ENCODE measurements at places on chromosomes 11 and 22.

DNA sequence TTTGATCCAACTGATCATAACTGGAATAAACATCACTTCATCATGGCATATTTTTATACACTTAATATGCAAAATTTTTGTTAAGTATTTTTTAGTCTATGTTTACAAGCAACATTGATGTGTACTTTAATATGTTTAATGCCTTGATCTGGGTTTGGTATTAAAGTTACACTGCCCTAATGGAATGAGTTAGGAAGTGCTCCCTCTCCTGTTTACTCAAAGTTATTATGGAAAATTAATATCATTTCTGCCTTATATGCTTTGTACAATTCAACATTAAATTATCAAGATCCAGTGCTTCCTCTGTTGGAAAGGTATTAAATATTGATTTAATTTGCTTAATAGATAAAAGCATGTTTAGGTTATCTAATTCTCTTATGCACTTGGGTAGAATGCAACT is 927.3 kb upstream of the RAG2 start:
- DNase-seq = no peak

DNA sequence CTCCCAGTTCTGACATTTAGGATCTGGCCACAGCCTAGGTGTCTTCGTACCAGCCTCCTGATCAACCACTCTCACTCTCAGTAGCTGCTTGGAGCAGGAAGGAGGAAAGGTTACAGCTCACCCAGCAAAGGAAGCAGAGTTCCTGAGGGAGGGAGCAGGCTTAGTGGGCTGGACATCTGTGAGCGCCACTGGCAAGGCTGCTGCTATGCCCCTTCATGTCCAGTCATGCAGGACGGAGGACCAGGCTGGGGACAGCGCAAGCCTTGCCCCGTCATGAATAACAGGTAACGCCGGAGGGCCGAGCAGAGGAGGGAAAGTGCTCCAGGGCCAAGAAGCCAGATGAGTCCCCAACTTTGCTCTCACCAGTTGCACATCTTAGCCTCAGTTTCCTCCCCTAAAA is 25.8 kb downstream of the TPST2 start:
- no peak for DNase-seq

GRCh38 chr11:79321263-79321662 is 119.6 kb downstream of the TENM4 start:
- no peak for DNase-seq

DNA sequence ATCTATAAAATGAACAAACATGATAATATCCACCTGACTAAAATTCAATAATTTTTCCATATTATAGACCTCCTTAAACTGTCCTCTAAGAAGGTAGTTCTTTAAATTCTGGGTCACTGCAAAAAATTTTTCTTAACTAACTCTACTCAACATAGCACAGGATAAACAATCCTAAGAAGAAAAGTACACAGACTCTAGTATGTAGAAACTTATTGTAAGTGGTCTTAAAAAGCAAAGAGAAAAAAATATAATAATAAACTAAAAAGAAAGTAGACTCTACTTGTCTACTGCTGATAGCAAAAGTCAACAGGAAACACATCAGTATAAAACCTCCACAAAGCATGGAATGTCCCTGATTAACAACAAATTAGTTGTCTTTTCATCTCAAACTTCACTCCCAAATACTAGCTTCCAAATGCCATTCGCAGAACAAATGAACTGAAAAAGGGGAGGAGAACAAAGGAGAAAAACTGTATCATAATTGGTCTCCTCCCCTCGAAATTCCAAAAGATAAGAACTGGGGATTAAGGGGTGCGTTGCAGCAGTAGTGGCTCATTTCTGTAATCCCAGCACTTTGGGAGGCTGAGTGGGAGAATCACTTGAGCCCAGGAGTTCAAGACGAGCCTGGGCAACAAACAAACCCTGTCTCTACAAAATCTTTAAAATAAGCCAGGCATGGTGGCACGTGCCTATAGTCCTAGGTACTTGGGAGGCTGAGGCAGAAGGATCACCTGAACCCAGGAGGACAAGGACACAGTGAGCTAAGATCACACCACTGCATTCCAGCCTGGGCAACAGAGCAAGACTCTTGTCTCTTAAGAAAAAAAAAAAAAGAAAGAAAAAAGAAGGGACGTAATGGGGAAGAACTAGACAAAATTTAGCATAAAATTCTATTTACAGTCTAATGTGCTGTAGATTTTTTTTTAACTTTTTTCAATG is 6.5 kb downstream of the FCHSD2 start:
- DNase-seq = no peak

DNA sequence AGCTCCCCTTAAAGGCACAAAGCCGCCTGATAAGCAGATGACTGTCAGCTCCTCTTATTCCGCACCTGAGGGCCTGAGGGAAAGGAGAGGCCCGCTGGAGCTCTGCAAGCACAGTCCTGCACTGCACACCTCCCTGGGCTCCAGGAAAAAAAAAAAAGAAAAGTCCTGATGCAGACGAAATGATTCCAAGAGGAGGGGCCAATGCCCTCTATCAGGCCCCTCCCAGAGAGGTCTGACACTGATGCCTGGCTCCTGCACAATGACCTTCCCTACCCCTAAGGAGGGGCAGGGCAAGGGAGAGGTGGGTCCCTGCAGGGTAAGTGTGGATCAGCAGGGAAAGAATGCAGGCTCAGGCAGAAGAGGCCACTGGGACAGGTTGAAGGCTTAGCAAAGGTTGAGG is 572.7 kb downstream of the SOX6 start:
- DNase-seq = no peak

DNA sequence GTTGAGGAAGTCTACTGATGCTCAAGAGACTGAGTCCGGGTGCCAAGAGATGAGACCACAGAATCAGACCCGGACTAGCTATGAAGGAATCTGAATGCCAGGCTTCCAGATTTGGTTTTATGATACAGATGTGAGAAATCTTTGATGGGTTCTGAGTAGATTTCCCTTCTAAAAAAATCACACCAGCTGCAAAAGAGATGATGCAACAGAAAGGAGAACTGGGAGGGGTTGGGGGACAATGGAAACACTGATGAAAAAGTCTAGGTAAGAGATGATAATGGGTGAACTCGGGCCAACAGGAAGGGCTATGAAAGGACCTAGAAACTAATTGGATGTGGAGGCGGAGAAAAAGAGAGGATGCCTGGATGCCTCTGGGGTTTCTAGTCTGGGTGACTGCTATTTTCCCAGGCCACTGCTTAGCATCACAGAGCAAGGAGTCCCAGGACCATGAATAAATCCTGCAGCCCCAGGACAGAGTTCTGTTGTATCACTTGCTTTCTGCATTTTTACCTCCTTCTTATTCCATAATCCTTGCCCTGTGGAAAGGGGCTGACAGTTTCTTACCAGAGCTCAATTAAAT is 115.4 kb upstream of the SEZ6L start:
- no peak for DNase-seq

DNA sequence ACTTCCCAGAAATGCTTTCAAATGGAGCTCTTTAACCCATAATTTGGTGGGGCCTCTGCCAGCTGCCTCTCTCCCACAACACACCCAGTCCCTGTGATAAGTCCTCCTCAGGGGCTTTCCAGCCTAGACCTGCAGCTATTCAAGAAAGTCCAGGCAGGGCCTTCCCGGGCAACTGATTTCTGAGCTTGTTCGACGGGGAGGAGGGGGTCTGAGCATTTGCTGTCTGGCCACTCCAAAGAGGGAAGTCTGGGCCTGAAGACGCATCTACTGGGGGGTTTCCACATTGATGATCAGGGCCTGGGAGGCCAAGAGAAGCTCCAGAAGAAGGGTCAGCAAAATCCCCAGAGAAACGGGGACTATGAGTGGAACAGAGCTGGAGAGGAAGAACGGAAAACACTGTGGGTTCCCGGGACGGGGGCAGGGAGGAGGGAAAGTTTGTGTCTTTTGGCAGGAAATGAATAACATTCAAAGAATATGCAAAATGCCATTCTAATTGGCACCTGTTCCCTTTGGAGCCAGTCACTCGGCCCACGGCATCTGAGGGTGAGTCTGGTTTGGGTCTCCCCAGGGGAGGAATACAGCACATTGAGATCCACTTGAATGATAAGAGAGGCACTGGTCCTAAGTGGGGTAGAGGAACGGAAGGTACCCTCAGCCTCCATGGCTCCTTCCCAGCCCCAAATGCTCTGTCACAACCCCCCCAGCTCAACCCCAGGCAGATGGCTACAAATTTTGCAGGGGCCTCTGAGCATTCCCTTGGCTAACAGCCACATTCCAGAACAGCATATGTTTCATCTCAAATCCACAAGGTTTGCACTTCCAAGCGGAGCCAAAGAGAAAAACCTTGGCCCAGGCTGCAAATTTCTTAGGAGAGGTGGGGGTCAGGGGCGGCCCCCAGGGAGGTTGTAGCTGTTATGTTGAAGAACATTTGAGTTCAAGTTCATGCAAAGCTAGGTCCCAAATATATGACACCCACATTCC is 72.0 kb downstream of the RPUSD4 start:
- DNase-seq = no peak

- no peak for DNase-seq
These were observed 1.6 kb downstream of the CCND1 start for GRCh38 chr11:69642549-69642912.

DNA sequence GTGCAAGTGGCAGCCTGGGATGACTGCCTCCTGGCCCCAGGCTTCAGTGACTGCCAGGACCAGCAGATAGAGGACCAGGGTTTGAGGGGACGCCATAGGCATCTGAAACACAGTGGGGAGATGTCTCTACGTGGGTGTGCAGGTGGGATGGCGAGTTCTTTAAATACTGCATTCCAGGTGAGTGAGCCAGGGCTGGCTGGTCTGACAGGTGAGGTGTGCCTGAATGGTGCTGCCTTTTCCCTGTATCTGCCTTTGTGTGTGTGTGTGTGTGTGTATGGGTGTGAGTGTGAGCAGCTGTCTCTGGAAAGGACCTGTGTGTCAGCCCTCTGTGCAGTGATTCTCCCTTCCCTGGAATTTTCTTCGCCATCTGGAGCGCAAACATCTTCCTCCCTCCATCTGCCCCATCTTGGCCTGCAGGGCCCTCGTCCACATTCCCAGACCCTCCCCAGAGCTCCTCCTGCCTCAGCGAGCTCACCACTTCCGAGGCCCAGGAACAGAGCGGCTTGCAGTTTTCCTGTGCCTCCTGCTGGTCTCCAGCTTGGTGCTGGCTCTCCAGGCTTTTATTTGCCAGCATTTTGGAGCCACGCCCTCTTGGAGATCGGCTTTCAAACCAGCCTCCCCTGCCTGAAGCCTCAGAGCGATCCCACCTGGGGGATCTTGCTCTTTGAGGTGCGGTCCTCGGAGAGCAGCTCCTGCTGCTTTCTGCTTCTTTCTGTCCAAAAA is at the start of gene GPHA2:
TSS of gene GPHA2 (minus strand) at position 535 of the 723 bp plus-strand sequence. CDS start at position 102, 433 bp downstream.
- DNase-seq = peak; percentile 39

DNA sequence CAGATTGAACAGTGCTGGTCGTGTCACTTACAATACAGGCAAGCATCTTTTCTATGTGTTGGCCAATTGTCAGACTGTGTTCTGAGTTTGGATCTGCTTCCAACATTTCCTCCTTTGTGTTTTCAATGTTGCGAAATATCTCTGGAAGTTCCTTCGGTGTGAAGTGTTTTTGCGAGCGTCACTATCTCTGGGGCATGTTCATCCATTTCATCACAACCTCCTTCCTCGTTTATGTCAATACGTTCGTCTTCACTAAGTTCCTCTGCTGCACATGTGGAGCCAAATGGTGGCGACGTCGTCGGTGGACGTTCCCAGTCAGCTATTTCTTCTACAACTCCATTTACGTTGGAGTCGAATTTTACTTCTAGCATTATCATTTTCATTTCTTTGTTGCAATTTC is 100.2 kb upstream of the LMO1 start:
- DNase-seq = no peak

GRCh38 chr22:45450921-45451651 is 37.6 kb downstream of the RIBC2 start:
- no peak for DNase-seq

GRCh38 chr11:13921545-13921944 is 41.0 kb upstream of the SPON1 start:
- no peak for DNase-seq

- no peak for DNase-seq
These were observed 24.9 kb downstream of the SLC43A1 start for GRCh38 chr11:57490456-57491248.

DNA sequence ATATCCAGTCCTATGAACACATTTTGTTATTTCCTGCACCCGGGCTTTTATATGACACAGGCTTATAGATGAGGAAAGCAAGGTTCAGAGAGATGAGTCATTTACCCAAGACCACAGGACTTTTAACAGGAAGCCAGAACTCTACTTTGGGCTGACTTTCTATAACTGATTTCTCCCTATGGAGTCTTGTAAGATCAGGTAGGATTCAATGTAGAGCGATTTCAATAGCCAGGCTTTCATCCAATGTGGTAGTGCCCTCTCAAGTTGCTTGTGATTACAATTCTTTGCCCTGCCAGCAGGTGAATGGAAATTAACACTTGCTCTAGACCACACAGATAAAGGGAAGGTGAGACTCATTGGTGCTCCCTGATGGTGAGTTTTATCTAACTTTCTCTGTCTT is 378.3 kb downstream of the INSC start:
- DNase-seq = peak; percentile 63

GRCh38 chr11:87031433-87032170 is 6.1 kb upstream of the TMEM135 start:
- no peak for DNase-seq

- DNase-seq = peak; percentile 40
These were observed 195.9 kb downstream of the CSNK2A3 start for GRCh38 chr11:11157185-11157584.

GRCh38 chr22:37633089-37633624 is 6.3 kb upstream of the SH3BP1 start:
- DNase-seq = no peak

DNA sequence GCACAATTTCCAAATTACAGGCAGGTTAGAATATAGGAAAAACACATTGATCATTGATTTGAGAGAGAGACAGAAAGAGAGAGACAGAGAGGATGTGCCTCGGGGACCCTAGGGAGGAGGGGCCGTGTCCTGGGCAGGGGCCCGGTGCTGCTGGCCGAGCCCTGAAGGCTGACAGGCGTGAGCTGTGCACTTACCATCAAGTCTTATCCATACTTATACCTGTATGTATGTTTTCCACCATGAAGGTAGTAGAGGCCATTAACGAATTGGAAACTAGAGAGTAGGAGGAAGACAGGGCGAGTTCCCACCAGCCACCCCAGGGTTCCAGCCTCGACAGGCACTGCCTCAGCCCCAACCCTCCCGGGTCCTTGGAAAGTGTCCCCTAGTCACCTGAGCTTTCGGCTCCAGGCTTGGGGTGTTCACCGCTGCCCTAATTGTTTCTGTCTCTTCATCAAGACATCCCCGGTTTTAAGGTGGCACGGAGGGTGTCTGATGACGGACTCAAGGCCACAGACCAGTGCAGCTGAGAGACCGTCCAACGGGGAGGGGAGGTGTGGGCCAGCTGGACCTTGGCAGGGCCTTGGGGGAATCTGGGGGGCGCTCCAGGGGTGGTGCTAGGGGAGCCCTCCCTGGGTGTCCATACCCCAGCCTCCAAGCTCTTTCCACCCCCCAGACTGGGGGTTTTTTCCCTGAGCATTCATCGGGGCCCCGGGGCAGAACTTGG is 431.3 kb downstream of the TBC1D22A start:
- no peak for DNase-seq

DNA sequence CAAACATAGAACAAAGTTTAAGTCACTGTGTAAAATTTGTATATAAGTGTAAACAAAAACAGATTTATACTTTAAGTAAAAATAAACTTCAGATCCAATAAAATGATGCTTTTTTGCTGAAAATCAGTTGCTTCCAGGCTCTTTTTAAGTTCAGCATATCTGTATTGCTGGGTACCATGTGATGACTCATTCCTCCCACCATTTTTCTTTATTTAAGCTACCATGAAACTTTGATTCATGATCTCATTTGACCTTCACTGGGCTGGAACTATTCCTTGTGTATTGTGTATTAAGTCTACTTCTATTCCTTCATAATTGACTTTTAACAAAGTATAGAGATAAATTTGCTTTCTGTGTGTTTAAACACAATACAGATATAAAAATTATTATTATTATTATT is 46.3 kb upstream of the RRM1 start:
- DNase-seq = no peak

GRCh38 chr22:29217827-29218757 is 12.4 kb downstream of the EMID1 start:
- DNase-seq = no peak

Data from SW480 (cell line).